Breast epithelium (tissue), 4 donors: ENCODE measurements at places on chromosomes 5 and 9. TPM values are rescaled to one million over a fixed set of nuclear protein-coding genes. Genes with fewer than 3 reads are reported as not detected.

GRCh38 chr9:90175257-90175656, 467.4 kb downstream of the DIRAS2 start:
- no peak for DNase-seq

DNA sequence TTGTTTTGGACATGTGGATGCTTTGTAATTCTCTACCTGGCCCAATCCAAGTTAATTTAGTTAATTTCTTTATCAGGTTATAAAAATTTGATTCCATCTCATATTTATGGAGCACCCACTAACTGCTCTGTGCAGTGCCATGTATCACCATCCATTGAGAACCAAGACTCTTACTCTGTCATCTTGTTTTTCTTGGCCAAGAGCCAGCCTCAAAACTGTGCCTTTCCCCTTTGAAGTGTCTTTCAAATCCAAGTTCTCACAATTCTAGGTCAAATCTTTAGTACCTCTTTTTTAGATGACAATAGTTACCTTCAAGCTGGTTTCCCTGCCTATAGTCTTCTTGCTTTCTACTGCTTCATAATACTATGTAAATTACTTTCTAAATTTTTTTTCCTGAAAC, 3.2 kb downstream of the COMMD10 start:
- DNase-seq = no peak

GRCh38 chr9:87567983-87568382, 70.3 kb downstream of the DAPK1 start:
- no peak for DNase-seq

GRCh38 chr5:122170620-122171019, 41.3 kb downstream of the ZNF474 start:
- no peak for DNase-seq

DNA sequence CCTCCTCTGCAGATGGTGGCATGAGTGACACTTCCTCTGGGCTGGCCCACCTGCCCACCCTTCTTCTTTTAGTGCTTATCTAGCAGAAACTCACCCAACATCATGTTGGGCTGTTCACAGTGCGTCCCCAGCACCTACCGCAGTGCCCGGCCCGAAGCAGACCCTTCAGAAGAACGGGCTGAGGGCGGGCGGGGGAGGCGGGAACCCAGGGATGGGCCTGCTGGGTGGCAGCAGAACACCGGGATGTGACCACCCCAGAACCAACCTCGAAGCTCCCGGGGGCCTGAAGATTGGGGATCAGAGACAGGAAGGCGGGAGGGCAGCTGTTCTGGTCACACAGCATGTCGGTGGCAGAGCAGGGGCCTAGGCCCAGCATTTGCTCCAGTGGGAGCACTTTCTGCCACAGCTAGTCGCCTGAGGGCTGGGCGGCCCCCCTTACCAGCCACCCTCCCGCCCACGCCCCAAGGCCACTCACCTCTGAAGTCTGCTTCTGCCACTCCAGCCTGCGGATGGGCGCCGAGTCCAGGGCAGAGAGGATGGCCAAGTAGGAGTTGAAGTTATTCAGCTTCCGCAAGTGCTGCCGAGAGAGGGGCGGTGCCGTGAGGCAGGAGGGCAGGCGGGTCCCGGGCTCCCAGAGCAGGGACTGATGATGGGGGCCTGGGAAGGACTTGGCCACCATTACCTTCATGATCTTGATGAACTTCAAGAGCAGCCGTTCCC, 38.7 kb downstream of the PRRT1B start:
- no peak for DNase-seq

- DNase-seq = no peak
These were observed 142.3 kb downstream of the GRIA1 start for GRCh38 chr5:153632748-153633290.

DNA sequence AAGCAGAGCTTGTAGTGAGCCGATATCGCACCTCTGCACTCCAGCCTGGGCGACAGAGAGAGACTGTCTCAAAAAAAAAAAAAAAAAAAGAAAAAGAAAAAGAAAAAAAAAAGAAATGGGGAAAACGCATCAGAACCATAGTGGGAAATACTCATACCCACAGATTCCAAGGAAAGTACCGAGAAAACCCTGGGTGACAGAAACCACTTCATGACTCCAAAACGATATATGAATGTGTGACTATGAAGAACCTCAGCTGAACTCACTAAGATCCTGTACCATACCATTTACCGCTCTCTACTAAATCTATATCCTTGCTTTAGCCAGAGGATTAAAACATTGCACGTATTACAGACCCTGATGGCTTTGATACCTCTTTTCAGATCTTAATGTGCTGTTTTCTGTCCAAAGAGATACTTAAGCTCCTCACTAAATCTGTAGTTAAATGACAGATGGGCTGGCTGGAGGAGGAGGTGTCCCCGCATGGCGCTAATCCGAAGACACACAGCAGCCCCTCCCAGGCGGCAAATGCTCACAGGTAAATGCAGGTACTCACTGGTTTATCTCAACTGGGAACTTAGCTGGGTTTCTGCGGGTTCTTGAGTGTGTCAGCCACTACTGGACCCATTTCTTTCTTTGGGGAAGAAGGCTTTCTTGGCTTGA, 2.8 kb downstream of the LPCAT1 start:
- DNase-seq = no peak

- no peak for DNase-seq
These were observed 43.4 kb upstream of the IL17B start for GRCh38 chr5:149422366-149423048.

DNA sequence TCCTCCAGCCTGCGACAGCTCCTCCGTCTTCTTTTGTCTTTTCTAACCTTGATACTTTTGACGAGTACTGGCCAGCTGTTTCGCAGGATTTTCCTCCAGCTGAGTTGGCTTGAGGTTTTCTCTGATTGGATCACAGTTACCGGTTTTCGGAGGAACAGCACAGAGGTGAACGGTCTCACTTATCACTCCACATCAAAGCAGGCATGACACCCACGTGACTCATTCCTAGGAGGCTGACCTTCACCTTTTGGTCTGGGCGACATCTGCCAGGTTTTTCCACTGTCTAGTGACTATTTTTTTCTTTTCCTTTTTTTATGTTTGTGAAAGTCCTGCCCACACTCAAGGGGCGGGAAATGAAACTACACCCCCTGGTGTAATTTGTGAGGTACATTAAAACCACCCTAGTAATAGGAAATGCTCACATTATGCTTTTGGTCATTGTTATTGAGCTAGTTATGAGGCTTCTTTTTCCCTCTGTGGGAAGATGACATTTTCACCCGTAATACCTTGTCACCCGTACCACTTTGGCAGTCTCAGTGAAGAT, 319.2 kb downstream of the GADD45G start:
- DNase-seq = no peak

- DNase-seq = no peak
These were observed 138.9 kb upstream of the SGCD start for GRCh38 chr5:156188016-156188415.

DNA sequence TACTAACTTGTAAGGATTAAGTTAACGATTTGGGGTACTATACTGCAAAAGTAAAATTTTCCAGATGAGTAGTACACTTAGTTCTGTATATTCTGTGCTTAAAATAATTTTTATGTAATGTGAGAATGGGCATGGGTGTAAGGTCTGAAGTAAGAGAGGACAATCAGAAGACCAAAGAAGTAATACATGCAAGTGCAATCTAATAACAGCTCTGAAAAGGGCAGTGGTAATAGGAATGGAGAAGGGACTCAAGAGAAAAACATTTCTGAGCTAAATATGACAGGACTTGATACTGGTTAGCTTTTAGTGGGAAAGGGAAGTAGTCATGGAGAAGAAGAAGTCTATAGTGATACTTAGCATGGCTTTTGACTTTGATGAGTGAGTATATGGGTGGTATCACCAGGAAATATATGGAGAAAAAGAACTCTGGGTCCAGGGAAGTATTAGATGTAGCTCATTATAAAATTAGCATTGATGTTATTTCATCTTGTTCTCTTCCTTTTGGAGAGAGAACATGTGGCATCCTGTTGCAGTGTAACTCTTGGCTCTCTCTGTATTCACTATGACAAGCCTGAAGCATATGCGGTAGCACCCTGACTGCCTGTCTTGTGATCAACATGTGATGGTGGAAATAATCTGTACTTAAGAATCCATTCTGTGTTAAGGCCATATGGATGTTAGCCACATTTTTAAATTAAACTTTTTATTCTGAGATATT, 60.5 kb downstream of the ERCC6L2 start:
- no peak for DNase-seq

- DNase-seq = peak; percentile 49
These were observed 20.1 kb downstream of the PCDHGC5 start for GRCh38 chr5:141508798-141509611.

DNA sequence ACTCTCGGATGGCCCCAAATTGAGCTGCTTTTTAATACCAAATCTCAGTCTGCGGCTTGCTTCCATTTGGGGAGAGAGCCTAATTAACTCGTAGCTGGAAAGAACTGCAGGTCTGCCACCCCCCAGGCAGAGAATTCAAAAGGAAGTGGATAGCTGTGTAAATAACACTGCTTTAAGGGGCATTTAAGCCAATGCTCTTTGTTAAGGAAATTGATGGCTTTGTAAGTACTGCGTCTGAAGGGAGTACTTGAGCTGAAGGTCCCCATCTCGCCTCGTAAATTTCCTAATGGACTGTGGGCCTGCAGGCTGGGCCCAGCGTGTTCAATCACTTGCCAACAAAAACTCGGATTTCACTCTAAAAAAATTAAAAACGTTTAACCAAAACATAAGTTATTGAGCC, 132.7 kb downstream of the PAPPA start:
- no peak for DNase-seq

- DNase-seq = no peak
These were observed 35.7 kb upstream of the LHX2 start for GRCh38 chr9:123975871-123976270.

DNA sequence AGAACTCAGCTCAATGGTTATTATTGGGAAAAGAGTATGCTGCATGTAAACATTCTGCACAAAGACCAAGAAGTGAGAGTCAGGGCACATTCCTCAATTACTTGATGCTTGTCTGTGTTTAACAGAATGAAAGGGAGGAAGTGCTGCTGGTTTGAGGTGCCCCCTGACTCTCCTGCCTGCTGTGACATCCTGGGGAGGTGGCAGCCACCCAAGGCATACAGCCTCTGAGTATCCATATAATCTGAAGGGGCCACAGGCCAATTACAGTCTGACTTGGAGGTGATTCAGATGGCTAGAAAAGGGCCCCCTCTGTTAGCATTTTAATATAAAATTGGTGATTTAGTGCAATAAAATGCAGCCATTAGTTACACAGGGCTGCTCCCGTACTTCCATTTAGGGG, 313.8 kb downstream of the ASTN2 start:
- DNase-seq = no peak

GRCh38 chr9:72465593-72465984, 55.8 kb upstream of the TMC1 start:
- no peak for DNase-seq

DNA sequence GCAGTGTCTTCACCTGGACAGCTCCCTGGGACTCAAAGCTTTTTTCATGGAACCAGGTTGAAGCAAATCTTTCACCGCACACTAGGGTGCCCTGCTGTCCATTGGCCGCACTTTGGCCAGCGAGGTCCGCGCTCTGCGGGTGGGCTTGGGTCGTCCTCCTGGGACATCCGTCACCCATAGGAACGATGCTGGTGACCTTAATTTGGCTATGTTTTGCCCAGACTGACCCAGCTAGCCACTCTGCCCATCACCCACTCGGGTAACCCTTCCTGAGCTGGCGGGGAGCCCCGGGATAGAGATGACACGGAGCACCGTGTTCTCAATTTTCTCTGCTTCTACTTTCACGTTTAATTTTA, 25.9 kb downstream of the ZDHHC11B start:
- DNase-seq = no peak

GRCh38 chr5:32736842-32737241, 25.7 kb downstream of the NPR3 start:
- DNase-seq = no peak

- no peak for DNase-seq
These were observed 339.0 kb downstream of the ADGRV1 start for GRCh38 chr5:90897618-90898017.

- DNase-seq = no peak
These were observed 23.2 kb upstream of the DAB2 start for GRCh38 chr5:39447968-39448367.

DNA sequence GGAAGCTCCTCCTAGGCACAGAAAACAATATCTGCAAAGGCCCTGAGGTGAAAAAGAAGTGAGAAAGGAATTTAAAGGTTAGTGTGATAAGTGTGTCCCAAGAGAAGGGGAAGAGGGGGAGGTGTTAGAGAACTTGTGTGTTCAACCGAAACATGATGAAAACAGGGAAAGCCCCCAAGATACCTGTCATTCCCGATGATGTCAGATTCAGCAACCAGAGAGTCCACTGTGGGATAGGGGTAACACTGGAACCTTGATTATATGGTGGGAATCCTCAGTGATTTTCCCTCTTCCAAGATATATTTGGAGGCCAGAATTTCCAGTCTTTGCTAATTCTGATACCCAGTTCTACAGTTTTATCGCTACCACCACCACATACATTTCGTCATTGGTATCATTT, 15.5 kb upstream of the BNC2 start:
- no peak for DNase-seq

DNA sequence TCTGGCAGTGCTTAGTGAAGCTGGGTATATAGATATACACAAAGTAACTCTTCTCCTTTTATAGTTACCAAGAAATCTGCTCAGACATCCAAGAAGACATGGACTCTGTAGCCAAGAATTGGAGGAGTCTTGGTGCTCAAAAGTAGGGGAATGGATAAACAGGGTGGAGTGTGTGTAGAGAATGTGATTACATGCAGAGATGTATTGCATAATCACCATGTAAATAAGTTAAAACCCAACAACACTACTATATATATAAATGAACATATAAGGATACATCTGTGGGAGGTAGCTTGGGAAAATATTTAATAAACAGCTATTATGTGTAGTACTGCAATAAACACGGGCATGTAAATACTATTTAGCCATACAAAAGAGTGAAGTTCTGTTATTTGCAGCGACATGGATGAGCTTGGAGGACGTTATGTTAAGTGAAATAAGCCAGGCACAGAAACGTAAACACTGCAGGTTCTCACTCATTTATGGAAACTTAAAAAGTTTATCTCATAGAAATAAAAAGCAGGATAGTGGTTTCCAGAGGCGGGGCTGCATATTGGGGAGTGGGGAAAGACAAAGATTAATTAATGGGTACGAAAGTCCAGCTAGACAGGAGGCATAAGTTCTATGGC, 207.5 kb downstream of the TENT4A start:
- no peak for DNase-seq

GRCh38 chr5:78795757-78796156, 147.2 kb upstream of the LHFPL2 start:
- no peak for DNase-seq

Gene STPG3
- total RNA-seq = not detected

Gene NPR2
- 34.2 TPM for total RNA-seq

Gene PRRC2B
- total RNA-seq = 95.9 TPM

Gene ANKRD20A1
- total RNA-seq = 2.2 TPM

Gene CCL28
- total RNA-seq = 53.4 TPM

Gene PDE8B
- 57.1 TPM for total RNA-seq

Gene ZNF658
- total RNA-seq = 4.5 TPM

Gene ALDH1A1
- total RNA-seq = 233 TPM

Gene TRPM3
- 0.64 TPM for total RNA-seq

Gene CNTNAP3B
- total RNA-seq = 52.4 TPM

Gene B4GALT1
- total RNA-seq = 60.8 TPM

Gene SHC3
- 6.7 TPM for total RNA-seq

Gene PPP2R2B
- total RNA-seq = 1.6 TPM

Gene GPBP1
- total RNA-seq = 141 TPM

Gene MLANA
- not detected for total RNA-seq

Gene IL13
- total RNA-seq = 0.73 TPM
